ENCODE measurements at places on chromosomes 12 and 14.

DNA sequence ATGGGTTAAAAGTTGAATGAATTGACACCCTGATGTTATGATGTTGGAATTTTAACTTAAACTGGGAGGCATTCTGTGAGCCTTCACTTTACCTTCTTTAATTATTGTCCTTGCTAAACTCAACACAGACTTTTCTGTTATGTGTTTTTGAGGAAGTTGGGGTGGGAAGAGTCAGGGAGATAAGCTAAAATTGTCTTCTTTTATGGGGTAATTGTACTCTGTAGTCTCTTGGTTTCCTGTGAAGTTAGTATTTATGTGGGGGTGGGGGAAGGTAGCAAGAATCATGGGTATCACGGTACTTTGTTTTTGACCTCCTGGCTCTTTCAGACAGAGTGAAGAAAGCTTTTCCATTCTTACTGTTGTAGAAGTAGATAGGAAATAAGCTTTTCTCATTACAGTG lies 32.9 kb downstream of the RAB21 start:
- no peaks in the 10 kb centered on the region for H3K4me1 ChIP-seq
- no peak overlapping the region for H3K4me3 ChIP-seq
- peaks cover 21% of the 10 kb centered on the region for H3K36me3 ChIP-seq
- DNase-seq, result no peak

DNA sequence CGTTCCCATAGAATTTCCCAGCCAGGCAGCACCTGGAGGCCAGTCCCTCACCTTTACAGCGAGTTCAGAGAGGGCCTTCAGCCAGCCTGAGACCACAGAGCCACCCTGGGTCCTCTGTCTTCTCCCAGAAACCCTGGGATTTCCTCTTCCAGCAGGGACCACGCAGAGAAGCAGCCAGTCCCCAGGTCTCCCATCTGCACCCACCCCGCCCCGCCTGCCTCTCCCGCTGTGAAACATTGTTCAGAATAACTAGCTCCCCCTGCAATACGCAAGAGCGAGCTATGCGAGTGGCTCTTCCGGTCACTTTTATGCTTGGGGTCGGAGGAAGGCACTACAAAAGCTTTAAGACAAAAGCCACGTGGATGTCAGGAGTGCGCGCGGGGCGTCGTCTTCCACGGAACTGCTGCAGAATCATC lies 77.8 kb downstream of the SERPINA3 start:
- no peak overlapping the region for H3K27ac ChIP-seq
- no peaks in the 10 kb centered on the region for H3K36me3 ChIP-seq
- H3K4me3 ChIP-seq, result no peak overlapping the region
- H3K27me3 ChIP-seq, result no peaks in the 10 kb centered on the region
- DNase-seq, result no peak
- peaks cover 6% of the 10 kb centered on the region for H3K4me1 ChIP-seq

- no peak overlapping the region for H3K4me3 ChIP-seq
- H3K27ac ChIP-seq, result no peak overlapping the region
- DNase-seq, result no peak
- no peaks in the 10 kb centered on the region for H3K4me1 ChIP-seq
These were observed 296.5 kb downstream of the GALC start for GRCh38 chr14:87696485-87696884.

GRCh38 chr12:54956818-54957641 lies 27.5 kb downstream of the TESPA1 start:
- H3K27ac ChIP-seq, result no peak overlapping the region
- peaks cover 14% of the 10 kb centered on the region for H3K27me3 ChIP-seq
- no peaks in the 10 kb centered on the region for H3K4me1 ChIP-seq
- H3K4me3 ChIP-seq, result no peak overlapping the region
- no peak for DNase-seq

All from SJSA1 (cell line).